ENCODE measurements at places on chromosomes 2 and 18.
A peak's percentile ranks its signal among the peaks of the same experiment; 100 is the strongest.

DNA sequence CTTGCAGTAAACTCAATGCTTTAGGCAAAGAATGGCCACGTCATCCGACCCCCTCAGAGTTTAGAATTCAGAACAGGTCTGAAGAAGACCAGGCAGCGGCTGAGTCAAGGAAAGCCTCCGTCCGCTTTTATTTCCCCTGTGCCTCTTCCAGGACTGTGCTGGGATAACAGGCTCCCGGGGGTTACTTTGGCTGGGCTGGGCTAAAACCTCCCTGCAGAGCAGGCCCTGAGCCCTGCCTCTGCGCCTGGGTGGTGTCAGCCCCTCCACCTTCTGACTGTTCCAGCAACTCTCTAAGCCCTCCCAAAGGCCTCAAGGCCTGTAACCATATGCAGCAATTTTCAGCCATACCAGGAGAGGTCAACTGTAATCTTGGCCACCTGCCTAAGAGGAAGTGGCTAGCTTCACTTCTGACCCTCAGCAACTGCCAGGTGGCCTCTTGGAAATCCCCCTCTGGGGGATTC, 166.5 kb downstream of the RPIA start:
- H3K27ac ChIP-seq = no peak overlapping the region
- H3K27me3 ChIP-seq = peaks cover 15% of the 10 kb centered on the region
- no peaks in the 10 kb centered on the region for H3K36me3 ChIP-seq
- no peaks in the 10 kb centered on the region for H3K4me1 ChIP-seq

DNA sequence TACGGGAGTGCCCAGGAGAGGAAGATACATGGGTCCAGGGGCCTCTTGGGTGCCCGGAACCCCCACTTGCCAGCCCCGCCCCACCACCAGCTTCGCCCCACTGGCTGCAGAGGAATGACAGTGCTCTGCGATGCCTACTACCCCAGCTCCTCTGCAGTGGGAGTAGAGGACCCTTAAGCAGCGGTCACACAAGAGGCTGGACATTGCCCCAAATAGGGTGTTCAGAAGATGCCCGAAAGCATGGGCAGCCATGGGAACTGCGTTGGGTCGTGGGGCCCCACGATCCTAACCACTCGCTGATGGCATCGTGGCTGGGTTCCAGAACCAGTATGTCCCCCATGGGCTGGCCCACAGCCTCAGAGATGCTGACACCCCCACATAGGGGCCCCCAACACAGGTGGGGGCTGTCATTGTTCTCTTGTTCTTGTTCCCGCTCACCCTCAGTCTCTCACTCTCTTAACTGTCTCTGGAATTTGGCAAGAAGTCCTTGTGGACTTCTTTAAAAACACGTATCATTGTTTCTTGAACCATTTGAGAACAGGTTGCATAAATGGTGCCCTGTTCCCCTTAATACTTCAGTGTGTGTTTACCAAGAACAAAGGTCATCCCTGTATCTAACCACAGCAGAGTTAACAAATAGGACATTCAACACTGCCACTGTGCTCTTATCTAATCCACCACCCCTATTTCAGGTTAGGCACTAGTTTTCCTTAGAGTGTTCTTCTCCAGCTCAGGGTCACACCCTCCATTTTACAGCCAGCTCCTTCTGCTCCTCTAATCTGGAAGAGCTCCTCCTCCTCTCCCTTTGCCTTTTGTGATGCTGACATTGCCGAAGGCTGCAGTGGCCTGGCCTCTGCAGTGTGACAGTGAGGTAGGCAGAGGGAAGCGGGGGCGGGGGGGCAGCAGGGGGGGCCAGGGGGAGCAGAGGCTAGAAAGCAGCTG, 76.3 kb downstream of the STPG4 start:
- H3K4me3 ChIP-seq = no peak overlapping the region
- H3K4me1 ChIP-seq = peaks cover 3% of the 10 kb centered on the region
- H3K27me3 ChIP-seq = no peaks in the 10 kb centered on the region
- H3K36me3 ChIP-seq = no peaks in the 10 kb centered on the region

DNA sequence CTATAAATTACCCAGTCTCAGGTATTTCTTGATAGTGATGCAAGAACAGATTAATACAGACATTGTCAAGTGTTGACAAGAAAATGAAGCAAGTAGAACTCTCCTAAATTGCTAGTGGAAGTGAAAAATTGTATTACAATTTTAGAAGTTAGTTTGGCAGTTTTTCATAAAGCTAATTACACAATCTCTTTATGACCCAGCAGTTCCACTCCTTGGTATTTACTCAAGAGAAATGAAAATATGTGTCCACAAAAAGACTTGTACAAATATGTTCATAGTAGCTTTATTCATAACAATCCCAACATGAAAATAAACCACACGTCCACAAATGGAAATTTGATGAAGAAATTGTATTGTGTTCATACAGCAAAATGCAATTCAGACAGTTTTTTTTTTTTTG, 49.4 kb downstream of the PDE1A start:
- no peaks in the 10 kb centered on the region for H3K27me3 ChIP-seq
- no peaks in the 10 kb centered on the region for H3K36me3 ChIP-seq
- H3K4me3 ChIP-seq = no peak overlapping the region
- DNase-seq = no peak
- H3K4me1 ChIP-seq = no peaks in the 10 kb centered on the region

DNA sequence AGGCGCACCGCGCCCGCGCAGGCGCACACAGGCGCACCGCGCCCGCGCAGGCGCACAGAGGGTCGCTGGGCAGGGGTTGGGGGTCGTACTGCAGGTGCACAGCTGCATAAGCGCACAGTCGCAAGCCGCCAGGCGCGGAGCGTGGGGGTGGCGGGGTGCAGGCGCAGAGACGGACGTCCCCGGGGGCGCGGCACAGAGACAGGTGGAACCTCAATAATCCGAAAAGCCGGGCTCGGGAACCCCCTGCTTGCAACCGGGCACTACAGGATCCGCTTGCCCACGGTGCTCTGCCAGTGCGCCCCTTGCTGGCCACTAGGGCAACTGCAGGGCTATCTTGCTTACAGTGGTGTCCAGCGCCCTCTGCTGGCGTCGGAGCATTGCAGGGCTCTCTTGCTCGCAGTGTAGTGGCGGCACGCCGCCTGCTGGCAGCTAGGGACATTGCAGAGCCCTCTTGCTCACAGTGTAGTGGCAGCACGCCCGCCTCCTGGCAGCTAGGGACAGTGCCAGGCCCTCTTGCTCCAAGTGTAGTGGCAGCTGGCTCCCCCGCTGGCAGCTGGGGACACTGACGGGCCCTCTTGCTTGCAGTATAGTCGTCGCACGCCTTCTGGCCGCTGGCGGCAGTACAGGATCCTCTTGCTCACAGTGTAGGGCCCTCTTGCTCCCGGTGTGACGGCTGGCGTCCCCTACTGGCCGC, 34.9 kb downstream of the FAM110C start:
- H3K4me1 ChIP-seq = peaks cover 2% of the 10 kb centered on the region
- H3K27ac ChIP-seq = no peak overlapping the region
- no peaks in the 10 kb centered on the region for H3K36me3 ChIP-seq
- peak; percentile 67 for DNase-seq
- H3K27me3 ChIP-seq = peaks cover 4% of the 10 kb centered on the region
- H3K4me3 ChIP-seq = no peak overlapping the region

DNA sequence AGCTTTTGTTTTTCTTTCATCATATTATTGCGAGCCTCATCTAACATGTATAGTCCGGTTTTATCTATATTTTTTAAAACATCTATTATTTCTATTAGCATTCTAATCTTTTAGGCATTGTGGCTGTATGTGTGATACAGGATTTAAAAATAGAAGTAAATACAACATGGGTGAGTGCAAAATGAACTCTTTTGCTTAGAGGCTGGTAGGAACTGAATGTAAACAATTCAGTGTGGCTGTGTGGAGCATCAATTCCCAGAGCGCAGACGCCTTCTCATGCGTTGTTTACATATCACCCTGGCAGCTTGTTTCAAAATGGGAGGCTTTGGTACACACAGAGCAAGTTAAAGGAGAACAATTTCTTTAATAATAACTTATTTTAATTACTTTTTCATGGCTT, 836 bp downstream of the DTNA start:
- no peak overlapping the region for H3K4me3 ChIP-seq
- no peaks in the 10 kb centered on the region for H3K36me3 ChIP-seq
- H3K27ac ChIP-seq = no peak overlapping the region
- no peak for DNase-seq
- H3K4me1 ChIP-seq = no peaks in the 10 kb centered on the region

DNA sequence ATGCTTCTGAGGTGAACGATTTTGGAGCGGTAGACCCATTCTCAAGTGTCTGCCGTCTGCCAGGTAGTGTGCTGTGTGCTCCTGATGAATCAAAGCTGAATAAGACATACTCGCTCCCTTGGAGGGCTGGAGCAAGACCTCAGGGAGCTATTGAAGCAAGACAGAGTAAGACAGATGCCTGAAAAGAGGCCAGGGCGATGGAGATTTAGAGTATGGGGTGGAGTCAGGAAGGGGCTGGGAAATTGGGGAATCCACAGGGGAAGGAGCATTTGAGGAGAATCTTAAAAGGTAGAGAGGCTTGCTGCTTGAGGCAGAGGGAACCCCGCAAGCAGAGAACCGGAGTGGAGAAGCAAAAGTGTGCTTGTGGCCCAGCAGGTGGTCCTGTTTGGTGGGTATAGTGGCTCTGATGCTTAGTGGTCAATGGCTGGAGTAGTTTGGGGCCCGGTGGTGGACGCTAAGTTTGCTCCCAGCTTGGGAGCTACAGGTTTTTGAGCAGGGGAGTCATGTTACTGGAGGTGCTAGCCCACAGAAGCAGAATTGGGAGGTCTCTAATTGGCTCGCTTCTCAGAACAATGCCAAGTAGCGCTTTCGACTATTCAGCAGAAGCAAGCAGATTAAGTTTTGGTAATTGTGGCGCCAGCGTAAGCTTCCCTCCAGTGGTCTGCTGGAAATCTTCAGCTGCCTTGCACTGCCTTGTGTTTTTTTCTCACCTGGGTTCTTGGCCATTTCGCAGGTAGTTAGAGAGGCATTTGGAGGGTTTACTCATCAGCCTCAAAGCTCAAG, 2.0 kb downstream of the CNNM4 start:
- peak overlapping the region; percentile 35 for H3K27ac ChIP-seq
- H3K4me3 ChIP-seq = peak overlapping the region; percentile 85
- H3K27me3 ChIP-seq = no peaks in the 10 kb centered on the region
- no peak for DNase-seq
- H3K36me3 ChIP-seq = no peaks in the 10 kb centered on the region
- H3K4me1 ChIP-seq = peaks cover 42% of the 10 kb centered on the region

GRCh38 chr18:66495844-66496243, 108.0 kb downstream of the CDH19 start:
- no peak overlapping the region for H3K27ac ChIP-seq
- H3K27me3 ChIP-seq = no peaks in the 10 kb centered on the region
- no peaks in the 10 kb centered on the region for H3K4me1 ChIP-seq
- no peak for DNase-seq
- no peak overlapping the region for H3K4me3 ChIP-seq

DNA sequence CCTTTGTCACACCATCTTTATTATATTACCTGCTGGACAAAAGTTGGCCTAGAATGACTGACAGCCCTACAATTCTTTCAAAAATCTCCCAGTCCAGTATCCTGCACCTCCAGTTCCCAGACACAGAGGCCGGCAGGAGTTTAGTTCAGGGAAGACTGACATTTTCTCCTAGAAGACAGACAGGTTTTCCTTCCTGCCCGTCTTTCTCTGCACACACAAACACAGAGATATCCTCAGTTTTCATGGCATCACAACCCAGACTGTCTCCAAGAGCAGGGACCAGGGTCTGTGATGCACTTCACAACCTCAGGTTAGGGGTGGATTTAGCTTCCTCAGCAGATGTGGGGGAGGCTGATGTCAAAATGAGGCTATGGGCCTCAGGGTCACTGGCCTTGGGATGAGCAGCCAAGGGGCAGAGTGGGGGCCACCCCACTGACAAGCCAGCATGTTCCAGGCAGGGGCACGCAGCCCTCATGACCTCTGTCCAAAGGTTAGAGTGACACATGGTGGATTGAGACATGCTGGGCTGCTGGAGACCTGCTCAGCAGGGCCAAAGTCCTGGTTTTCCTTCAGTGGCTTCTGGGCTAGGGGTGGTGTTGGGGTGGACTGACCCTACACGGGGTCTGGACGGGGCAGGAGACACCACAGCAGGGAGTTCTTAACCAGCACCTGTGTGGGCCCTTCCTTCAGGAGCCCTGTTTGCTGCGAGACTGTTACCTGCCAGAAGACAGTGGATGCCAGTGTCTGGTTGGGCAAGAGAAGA, 70.5 kb downstream of the SFXN5 start:
- no peak for DNase-seq
- no peaks in the 10 kb centered on the region for H3K36me3 ChIP-seq
- no peaks in the 10 kb centered on the region for H3K4me1 ChIP-seq
- no peaks in the 10 kb centered on the region for H3K27me3 ChIP-seq
- no peak overlapping the region for H3K27ac ChIP-seq
- no peak overlapping the region for H3K4me3 ChIP-seq

GRCh38 chr2:136022396-136023146, 37.1 kb upstream of the DARS1 start:
- peak overlapping the region; percentile 1 for H3K27ac ChIP-seq
- no peak for DNase-seq

DNA sequence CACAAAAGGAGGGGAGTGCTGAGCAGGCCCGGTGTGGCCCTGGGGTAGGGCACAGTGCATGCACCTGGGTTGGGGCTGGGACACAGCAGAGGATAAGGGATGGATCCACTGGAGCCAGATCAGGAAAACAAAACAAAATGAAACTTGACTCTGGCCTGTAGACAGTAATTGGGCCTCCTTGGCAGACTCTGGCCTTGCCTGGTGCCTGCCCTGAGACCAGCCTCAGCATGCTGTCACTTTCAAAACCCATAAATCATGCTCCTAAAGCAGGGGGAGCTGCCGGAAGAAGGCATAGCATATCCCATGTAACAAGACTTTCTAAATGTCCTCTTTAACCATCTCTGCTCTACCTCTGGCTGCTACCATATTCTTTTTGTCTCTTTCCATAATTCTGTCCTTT, 61.1 kb upstream of the IGFBP5 start:
- H3K27ac ChIP-seq = no peak overlapping the region
- H3K27me3 ChIP-seq = peaks cover 16% of the 10 kb centered on the region
- H3K4me3 ChIP-seq = no peak overlapping the region
- H3K36me3 ChIP-seq = no peaks in the 10 kb centered on the region

GRCh38 chr18:37779220-37779619, 213.6 kb upstream of the CELF4 start:
- H3K4me1 ChIP-seq = no peaks in the 10 kb centered on the region
- no peak overlapping the region for H3K27ac ChIP-seq
- DNase-seq = no peak
- H3K36me3 ChIP-seq = no peaks in the 10 kb centered on the region
- H3K27me3 ChIP-seq = no peaks in the 10 kb centered on the region
- no peak overlapping the region for H3K4me3 ChIP-seq

DNA sequence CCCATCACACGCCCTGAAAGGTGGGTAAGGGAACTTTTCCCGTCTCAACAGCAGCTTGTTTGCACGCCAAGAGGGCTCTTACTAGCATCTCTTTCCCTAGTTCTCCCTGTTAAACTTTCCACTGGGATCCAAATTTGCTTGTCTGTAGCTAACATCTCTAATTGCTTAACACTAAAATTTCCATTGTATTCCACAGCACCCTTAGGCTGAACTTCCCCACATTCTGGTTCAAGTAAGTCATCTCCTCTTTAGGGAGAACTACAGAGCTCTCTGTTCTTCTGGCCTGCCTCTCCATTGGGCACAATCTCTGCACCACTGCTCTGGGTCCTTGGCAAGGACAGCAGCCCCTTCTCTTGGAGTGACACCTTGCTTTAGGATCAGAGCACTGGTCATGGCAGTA, 24.0 kb downstream of the UNC50 start:
- H3K4me1 ChIP-seq = peaks cover 24% of the 10 kb centered on the region
- DNase-seq = no peak
- peak overlapping the region; percentile 30 for H3K27ac ChIP-seq
- H3K27me3 ChIP-seq = no peaks in the 10 kb centered on the region
